Spinal cord (tissue), 10 donors: ENCODE measurements at places on chromosomes 1 and 21. TPM values are rescaled to one million over a fixed set of nuclear protein-coding genes. Genes with fewer than 3 reads are reported as not detected.

- DNase-seq, result no peak
Observed at GRCh38 chr1:24864370-24864777, 65.7 kb downstream of the RUNX3 start.

GRCh38 chr1:32411261-32411660 is 17.0 kb upstream of the BSDC1 start:
- no peak for DNase-seq

PODN gene
- 1.6 TPM for polyA plus RNA-seq

DNA sequence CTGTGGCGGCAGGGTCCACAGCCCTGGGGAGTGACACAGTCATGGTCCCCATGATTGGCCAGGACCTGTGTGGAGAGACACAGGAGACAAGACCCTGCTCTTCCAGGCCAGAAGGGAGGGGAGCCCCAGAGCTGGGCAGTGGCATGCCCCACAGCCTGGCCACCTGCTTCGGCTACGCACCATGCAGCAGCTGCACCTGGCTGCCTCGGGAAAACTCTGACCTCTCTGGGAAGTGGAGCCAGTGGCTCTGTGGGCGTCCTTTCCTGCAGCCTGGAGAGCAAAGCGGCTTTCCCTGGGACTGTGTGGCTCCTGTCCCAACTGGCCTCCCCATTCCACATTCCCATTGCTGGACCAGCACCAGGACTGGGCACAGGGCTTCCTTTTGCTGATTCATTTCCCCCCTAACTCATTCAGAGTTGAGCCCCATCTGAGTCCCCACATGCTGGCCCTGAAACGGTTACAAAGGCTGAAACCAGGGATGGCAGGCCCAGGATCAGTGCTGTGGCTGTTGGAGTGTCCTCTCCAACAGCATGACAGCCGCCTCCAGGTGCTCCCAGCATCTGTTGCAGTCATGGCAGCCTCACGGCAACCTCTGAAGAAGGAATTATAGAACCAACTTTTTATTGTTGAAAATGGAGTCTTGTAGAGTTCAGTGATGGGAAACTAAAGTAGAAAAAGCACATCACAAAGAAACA is 15.0 kb downstream of the OXCT2 start:
- no peak for DNase-seq

DNA sequence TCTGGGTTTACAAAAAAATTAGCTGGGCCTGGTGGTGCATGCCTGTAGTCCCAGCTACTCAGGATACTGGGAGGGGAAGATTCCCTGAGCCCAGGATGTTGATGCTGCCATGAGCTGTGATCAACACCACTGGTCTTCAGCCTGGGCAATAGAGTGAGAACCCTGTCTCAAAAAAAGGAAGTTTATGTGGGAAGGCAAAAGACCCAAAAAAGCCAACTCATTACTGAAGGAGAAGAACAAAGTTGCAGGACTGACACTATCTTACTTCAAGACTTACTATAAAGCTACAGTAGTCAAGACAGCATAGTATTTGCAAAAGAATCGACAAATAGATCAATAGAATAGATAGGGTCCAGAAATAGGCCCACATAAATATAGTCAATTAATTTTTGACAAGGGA is 9.2 kb upstream of the PTGS2 start:
- DNase-seq, result no peak
